ENCODE measurements at places on chromosomes 2 and 18. TPM values are rescaled to one million over a fixed set of nuclear protein-coding genes. Genes with fewer than 3 reads are reported as not detected.

The GBX2 gene
- not detected for total RNA-seq

The KLHL41 gene
- 0.35 TPM for total RNA-seq

The ANKRD30B gene
- total RNA-seq = not detected

The NEUROD1 gene
- not detected for total RNA-seq

The SPAST gene
- total RNA-seq = 19.3 TPM

The CCDC93 gene
- total RNA-seq = 7.6 TPM

The ALLC gene
- not detected for total RNA-seq

Data from myometrial cell (primary cell).